ENCODE measurements at places on chromosomes 6 and 20.

DNA sequence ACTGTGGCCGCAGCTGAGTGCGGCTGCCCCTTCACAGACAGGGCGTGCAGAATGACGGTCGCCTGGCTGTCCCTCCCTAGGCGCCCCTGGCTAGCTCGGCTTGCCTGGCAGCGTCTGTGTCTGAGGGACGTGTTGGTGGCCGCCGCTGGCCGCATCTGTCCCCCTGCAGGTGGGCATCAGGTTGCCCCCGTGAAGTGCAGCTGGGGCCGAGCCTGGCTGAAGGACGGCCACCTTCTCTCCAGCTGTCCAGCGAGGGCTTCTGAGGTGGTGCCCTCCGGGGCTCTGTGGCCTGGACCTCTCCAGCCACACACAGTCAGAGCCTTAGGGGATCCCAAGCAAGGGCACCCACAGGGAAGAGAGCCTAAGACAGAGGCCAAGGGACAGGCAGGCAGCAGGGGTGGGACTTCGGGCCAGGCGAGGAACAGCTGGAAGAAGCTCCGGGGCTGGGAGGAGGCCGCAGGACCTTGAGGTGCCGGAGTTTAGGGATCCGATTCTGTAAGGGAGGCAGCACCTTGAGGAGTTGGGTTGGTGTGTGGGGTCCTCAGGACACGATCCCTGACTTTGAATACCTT lies 89.0 kb upstream of the EPB41L1 start:
- no peak for DNase-seq

GRCh38 chr6:119348096-119348747 lies 1.3 kb downstream of the MAN1A1 start:
- DNase-seq: no peak

DNA sequence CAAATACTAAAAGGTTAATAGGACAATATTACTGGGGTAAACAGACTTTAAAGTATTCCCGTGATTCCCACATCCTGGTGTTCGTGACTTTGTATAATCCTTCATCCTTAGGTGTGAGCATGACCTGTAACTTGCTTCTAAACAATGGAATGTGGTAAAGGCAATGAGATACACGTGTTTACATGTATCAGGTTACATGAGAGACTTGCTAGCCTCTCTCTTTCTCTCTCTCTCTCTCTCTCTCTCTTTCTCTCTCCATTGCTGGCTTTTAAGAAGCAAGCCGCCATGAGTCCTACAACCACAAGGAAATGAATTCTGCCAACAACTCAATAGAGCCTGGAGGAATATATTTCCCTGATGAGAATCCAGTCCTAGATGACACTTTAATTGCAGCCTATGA lies 83.9 kb upstream of the LGSN start:
- no peak for DNase-seq

GRCh38 chr6:90893400-90893799 lies 306.5 kb upstream of the MAP3K7 start:
- DNase-seq: no peak

DNA sequence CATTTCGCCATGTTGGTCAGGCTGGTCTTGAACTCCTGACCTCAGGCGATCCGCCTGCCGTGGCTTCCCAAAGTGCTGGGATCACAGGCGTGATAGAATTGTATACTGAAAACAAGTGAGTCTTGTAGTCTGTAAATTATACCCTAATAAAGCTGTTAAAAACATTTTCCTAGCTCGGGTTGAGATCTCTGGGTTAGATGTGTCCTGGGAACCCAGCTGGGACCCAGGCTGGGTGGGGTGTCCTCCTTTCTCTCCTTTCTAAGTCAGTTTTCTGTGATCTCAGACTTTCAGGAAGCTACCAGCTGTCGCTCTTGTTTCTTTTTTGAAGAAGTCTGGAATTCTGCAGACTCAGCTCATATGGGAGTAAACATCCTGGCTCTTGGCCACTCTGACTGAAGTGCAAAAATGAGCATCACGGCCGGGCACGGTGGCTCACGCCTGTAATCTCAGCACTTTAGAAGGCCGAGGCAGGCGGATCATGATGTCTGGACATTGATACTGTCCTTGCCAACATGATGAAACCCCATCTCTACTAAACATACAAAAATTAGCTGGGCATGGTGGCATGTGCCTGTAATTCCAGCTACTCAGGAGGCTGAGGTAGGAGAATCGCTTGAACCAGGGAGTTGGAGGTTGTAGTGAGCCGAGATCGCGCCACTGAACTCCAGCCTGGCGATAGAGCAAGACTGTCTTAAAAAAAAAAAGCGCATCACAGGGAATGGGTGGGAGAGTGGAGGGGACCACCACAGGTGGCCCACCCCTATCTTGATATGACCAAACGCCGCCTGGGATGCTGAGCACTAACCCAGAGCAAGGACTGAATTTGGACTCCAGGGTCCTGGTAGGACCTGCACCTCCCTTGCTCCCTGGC lies 9.9 kb upstream of the PCIF1 start:
- peak; percentile 60 for DNase-seq

DNA sequence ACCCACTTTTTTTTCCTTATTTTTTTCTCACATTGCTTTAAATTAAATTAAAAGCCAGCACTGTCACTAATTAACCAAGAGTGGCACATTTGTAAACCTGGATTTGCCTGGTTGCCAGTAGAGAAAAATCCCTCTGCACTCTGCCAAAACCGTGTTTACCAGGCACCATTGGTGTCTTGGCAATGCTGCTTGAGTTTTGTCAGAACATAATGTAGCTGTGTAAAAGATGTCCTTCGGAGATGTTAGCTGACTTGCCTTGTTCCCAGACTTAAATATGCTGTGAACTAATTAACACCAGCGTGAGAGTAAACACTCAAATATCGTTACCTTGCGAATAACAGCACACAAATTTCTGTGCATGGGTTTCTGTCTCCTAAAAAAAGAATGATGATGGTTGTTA lies 694.9 kb upstream of the ID4 start:
- DNase-seq: peak; percentile 57

GRCh38 chr20:42261766-42262270 lies 643.6 kb upstream of the CHD6 start:
- DNase-seq: no peak

DNA sequence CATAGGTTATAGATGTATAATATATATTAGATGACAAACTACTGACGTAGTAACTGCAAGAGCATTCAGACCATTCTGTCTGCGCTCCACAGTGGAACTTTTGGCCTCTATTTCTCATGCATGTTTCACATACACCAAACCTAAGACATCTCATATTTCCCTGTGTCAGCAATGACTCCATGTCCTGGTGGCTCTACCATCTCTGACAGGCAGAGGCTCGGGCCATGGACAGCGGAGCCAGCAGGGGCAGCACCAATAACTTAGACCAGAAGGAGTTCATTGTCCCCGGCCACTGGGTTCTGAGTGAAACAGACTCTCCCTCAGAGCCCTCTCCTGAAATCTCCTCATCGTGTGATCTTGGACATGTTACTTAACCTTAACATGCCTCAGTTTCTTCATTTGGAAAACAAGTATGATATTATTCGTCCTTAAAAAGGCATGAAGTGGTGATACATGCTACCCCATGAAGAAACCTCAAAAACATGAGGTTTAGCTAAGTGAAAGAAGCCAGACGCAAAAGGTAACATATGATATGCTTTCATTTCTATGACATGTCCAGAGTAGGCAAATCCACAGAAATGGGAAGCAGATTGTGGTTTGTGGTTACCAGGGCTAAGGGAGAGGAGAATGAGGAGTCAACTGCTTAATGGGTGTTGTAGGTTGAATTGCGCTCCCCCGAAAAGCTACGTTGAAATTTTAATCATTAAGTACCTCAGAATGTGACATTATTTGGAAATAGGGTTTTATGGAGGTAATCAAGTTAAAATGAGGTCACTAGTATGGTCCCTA lies 564.0 kb upstream of the JARID2 start:
- no peak for DNase-seq

- DNase-seq: peak; percentile 73
Measured at GRCh38 chr6:157669747-157670216, 153.3 kb upstream of the SNX9 start.

DNA sequence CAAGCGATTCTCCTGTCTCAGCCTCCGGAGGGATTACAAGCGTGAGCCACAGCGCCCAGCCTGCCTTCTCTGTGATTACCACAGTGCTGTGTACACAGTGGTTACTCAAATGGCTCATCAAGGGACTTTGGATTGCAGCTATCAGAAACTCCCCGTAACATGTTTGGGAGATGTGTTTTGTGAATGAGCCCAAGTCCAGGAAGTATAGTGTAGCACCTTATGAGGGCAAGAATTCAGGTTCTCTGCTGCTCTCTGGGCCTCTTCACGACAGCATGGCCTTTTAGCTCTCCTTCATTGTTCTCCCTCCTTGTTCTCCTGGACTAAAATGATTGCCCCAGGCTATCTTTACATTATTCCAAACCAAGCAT lies 34.1 kb upstream of the RPL7L1 start:
- DNase-seq: no peak

DNA sequence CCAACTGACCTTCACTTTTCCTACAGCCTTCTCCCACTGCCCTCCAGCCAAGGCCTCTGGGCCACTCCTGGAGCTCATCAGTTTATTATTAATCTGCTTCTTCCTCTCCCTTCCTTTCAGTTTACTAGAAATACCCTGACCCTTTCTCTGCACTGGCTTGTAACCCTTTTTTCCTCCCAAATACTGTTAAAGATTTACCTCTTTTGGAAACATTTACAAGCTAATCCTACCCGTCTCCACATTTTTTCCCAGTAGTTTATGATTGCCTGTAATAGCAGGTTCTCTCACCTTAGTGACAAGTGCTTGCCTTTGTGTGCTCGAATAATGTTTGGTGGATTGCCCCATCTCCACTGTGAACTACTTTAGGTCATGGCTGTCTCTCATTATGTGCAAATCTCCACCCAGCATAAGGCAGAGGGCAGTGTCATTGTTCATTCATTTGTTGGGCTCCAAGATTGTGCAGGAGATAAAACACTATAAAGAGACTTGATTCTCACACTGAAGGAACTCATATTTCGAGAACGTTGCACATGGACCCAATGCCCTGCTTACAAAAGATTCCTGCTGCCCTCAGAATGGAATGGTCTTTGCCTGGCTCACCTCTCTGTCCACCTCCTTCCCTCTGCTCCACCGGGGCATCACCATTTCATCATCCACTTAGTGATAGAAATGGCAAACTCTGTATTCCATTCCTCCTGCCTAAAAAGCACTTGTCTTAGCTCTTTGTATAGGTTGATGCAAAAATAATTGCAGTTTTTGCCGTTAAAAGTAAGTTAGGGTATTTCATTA lies 491.1 kb downstream of the UTRN start:
- DNase-seq: no peak

- no peak for DNase-seq
Measured at GRCh38 chr20:17601957-17602356, 32.1 kb downstream of the DSTN start.

DNA sequence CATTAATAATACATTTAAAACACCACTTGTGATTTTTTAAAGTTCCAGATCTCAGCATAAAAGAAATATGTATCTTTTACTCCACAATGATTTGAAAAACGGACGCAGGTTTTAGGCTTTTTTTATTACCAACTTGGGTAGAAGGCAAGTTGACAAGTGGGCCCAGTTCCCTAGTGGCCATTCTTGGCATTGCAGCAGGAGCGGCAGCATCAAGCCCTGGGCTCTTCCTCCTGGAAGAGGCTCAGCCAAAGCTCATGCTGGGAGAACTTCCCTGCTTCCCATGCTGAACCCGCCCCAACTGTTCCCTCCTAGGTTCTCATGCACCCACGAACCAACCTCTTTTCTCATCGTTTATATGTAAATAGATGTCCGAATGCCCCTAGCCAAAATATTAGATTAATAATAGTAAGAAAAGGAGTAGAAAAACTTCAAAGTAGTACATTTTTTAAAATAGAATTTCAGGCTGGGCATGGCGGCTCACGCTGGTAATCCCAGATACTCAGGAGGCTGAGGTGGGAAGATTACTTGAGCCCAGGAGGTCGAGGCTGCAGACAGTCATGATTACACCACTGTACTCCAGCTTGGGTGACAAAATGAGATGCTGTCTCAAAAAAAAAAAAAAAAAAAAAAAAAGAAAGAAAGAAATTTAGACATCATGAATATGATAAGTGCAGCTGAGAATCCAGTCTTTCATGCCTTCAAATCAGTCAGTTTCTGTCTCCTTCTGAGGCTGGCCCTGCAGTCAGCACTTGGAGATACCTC lies 18.2 kb upstream of the MYB start:
- no peak for DNase-seq

DNA sequence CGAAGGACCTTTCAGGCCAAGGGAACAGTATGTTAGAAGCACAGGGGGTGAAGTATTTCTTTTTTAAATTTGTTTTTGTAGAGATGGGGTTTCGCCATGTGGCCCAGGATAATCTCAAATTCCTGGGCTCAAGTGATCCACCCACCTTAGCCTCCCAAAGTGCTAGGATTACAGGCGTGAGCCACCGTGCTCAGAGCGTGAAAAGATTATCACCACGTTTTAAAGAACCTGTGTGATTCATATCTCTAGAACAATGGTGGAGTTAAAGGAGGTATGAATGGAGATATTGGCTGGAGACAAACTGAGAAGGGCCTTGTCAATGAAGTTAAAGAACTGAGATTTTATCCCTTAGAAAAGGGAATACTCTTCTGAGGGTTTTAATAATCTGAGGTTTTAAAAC lies 9.7 kb downstream of the ASF1A start:
- DNase-seq: no peak

- no peak for DNase-seq
Measured at GRCh38 chr6:83709748-83710050, 798 bp upstream of the SNAP91 start.

- no peak for DNase-seq
Measured at GRCh38 chr6:24883618-24884017, 52.1 kb downstream of the RIPOR2 start.

GRCh38 chr20:33262658-33263065 lies 20.4 kb upstream of the BPIFB1 start:
- DNase-seq: peak; percentile 89

DNA sequence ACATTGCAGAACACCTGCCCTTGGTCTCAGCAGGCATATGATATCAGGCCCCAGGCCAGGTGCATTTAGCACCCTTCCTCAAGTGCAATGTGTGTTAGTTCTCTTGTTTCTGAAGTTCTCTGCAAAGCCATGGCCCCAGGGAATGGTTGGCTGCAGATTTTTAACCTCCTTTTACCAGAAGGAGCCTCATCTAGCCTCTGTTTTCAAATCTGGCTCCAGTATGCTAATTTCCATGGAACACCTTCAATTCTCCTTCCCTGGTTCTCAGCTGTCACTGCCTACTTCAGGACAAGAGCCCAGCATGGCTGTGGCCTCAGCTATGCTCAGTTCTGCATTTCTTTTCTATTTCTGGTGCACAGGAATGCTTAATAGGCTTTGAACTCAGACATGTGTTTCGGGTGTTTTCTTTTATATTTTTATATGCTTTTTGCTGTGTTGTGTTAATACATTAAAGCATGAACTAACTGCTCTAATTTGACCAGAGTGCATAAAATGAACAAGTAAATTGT lies 51.6 kb upstream of the OGFRL1 start:
- DNase-seq: no peak

DNA sequence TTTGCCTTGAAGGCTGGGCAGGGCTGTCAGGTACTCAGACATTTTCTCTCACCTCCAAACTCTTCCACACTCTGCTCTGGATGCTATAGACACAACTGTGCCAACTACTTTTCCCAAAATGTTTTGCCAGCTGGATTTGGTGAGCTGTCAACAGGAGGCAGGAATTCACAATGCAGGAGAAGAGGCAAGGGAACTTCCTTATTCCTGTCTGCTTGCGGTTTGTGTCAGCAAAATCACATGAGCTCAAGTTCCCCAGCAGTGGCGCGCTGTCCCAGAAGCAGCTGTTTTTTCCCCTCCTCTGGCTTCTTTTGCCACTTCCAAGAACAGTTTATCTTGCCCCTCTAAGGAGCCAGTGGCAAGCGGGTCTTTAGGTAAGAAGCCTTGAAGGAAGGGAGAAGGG lies 608.2 kb downstream of the PRKN start:
- peak; percentile 70 for DNase-seq

Data from Ammon's horn (tissue), 1 donor.